ENCODE measurements at places on chromosomes 5 and 9. TPM values are rescaled to one million over a fixed set of nuclear protein-coding genes. Genes with fewer than 3 reads are reported as not detected.

- no peak for DNase-seq
These were observed 181.5 kb upstream of the RAI14 start for GRCh38 chr5:34474573-34475021.

- no peak for DNase-seq
These were observed 232.0 kb downstream of the IRX1 start for GRCh38 chr5:3827624-3828023.

DNA sequence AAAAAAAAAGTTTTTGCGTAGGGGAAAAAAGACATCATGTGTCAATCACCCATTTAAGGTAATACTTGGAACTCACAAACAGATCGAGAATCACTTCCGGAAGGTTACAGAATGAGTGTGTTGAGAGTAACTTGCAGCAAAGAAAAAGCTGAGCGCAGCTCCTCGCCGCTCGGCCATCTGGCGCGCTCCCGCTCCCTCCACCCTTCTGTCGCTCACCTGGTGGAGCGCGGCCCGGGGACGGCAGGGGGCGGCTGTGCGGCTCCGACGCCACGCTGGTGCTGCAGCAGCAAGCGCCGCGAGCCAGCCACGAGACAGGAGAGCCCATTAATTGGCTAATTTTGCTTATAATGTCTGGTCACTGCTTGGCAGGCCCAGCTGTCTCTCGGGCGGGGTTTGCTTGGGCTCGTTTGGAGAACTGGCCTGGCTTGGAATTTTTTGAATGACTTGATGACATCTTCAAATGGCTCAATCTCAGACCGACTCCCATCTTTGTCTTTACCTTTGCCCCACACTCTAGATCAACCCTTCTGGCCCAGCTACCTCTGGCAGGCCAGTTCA lies 601.8 kb downstream of the CCDC171 start:
- no peak for DNase-seq

The OSMR gene
- total RNA-seq, result 20.1 TPM

The HTR4 gene
- total RNA-seq, result not detected

The LCN9 gene
- total RNA-seq, result not detected

GRCh38 chr5:10903786-10904560 lies 142.9 kb upstream of the DAP start:
- DNase-seq, result no peak

The AGXT2 gene
- not detected for total RNA-seq

GRCh38 chr5:25091921-25092320 lies 447.1 kb upstream of the CDH10 start:
- no peak for DNase-seq

DNA sequence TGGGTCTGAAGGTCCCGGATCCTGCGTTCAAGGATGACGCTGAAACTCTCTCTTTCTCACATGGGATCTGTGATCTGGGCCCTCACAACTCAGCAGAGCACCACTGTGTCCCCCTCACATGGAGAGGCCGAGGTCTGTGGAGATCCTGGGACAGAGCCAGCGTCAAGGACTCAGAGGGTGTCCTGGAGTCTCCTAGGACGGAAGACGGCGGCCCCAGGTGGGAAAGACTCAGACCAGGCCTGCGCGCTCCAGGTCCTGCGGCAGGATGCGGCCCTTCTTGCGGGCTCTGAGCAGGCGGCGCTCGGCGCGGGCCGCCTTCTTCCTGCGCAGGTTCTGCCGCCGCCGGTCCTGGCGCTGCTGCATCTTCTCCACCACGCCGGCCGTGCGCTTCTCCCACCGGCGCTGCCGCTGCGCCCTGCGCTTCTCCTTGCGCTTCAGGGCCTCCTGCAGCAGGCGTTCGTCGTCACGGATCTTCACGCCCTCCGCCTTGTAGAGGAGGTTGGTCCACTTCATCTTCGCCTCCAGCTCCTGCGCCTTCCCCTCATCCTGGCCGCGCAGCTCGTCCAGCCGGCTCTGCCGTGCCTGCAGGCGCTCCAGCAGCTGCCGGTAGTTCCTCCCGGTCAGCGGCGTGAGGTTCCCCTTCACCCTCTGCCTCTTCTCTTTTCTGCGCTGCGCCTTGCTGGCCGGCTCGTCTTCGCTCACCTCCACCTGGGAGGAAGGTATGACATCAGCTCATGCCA lies 4.2 kb downstream of the SURF6 start:
- no peak for DNase-seq

The PCDHGA10 gene
- 0.58 TPM for total RNA-seq

GRCh38 chr5:33793836-33794549 lies 97.8 kb downstream of the ADAMTS12 start:
- no peak for DNase-seq

GRCh38 chr5:158120760-158121159 lies 261.8 kb upstream of the CLINT1 start:
- DNase-seq, result no peak

DNA sequence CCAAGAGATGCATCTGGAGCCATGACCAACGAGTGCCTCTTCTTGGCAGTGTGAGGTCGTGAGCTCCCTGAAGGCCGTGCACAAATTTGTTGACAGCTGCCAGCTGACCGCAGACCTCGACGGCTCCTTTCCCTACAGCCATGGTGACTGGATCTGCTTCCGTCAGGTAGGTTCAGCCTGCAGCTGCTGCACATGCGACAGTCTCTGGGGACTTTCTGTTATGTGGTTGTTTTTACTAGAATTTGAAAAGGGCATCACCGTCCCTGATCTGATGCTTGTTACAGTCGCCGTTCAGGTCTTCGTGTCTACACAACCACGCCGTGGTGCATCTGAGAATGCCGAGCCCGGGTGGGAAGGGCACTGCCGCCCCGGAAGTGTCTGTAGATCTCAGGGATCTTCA lies 36.5 kb upstream of the LRRC14B start:
- no peak for DNase-seq

DNA sequence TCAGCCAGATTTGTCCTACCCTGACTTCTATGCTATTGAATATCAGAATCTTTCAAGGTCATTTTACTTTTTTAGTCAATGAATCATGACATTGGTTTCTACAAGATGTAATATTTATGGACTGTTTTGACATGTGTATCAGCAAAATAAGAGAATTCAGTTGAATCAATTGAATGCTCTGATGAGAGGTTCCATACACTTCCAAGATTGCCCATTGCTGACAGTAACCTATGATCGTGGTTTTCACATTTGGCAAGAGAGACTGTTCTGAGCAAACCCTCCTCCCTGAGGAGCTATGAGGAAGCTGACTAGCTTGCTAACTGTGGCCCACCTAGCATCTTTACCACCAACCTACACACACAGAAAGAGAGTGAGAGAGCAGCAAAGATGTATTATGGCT lies 56.7 kb upstream of the FST start:
- DNase-seq, result no peak

The SPATA31A3 gene
- not detected for total RNA-seq
